ENCODE measurements at places on chromosomes 12 and 14.

DNA sequence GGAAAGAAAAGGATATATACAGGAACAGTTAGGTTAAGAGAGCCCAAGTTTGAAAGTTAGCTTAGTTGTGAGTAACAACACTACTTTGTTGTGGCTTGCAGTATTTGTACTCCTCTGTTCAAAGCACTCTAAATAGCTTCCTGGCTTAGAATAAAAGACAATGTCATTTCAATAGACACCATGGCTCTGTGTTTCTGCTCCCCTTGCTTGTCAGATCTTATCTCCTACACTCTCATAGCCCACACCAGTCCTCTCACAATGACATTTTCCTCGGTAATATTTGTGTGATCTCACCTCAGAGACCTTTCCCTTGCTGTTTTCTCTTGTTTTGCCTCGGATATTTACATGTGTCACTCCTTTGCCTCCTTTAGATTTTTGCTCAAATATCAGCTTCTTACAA is 418.4 kb downstream of the MDGA2 start:
- no peak for DNase-seq

GRCh38 chr12:124391340-124392261 is 96.7 kb downstream of the RFLNA start:
- no peak for DNase-seq

DNA sequence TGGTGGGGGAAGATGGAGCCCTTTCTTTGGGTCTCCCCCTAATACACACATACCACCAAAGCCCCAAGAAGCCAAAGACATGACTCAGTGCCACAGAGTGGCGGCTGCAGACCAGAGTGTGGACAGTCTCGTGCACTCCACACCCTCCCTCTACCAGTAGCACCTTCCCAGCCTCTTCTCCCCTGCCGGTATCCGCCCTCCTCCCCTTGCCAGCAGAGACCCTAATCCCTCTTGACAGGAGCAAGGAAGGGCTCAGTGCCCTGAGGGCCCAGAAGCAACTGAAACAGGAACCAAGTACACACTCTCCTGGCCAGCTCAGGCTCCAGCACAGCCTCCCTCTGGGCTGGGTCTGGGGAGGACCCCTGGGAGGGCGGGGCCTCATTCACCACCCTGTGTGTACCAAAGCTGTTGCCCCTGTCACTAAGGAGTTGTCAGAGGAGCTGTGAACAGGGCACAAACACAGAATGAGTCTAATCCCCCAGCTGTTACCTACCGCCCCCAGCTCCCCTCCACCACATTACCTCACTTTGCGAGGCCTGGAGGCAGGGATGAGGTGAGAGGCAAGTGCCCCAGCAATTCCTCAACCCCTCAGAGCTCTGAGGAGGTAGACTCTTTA is 8.2 kb downstream of the SPRYD3 start:
- DNase-seq, result no peak

GRCh38 chr14:101504096-101504948 is 57.0 kb upstream of the DIO3 start:
- no peak for DNase-seq
